ENCODE measurements at places on chromosomes 3 and 15.

DNA sequence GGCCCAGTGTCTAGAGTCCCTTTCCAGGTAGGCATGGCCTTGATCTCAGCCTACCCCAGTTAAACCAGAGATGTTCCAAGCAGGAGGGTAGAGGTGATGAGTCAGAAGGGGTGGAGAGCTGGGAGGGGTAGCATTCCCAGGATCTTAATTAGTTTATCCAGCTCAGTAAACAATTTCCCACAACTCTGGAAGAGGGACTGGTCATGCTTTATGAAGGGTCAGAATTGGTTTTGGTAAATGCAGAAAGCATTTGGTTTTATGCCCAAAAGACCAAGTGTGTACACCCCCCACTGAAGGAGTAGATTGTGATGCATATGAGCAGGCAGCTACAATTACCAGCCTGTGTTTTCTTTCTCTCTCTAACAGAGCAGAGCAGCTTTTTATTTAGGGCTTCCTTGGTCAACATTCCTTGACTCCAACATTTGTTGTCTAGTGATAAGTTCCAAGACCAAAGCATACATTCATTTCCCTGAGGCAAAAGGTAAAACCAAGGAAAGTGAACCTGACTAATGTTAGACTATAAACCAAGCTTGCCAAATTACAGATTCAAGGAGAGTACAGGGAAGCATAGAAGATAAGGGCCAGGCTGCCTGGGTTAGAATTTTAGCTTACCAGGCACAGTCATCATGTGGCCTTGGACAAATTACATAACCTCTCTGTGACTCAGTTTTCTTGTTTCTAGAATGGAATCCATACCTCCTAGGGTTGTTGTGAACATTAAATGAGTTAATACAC, 17.6 kb downstream of the EXOSC7 start:
- DNase-seq: no peak

- no peak for DNase-seq
Observed at GRCh38 chr15:63407612-63408011, 26.0 kb upstream of the CA12 start.

DNA sequence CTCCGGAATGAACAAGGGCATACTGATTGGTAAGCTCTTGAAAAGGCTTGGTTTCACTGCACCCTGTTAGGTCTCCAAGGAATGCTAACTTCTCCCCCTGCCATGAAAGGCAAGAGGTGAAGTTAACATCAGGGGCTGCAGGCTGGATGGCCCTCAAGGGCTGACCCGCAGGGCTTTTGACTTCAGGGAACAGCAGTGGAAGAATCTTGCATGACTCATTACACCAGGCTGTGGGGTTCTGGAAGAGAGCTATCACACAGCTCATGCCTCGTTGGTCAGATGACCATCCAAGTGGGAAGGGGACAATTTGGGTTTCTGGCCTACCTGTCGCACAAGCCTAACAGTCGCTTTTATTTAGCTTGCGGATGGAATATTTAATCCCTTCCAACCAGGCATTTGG, 23.6 kb upstream of the ATG7 start:
- no peak for DNase-seq

GRCh38 chr15:62324382-62324781, 159.3 kb upstream of the C2CD4B start:
- peak; percentile 31 for DNase-seq

DNA sequence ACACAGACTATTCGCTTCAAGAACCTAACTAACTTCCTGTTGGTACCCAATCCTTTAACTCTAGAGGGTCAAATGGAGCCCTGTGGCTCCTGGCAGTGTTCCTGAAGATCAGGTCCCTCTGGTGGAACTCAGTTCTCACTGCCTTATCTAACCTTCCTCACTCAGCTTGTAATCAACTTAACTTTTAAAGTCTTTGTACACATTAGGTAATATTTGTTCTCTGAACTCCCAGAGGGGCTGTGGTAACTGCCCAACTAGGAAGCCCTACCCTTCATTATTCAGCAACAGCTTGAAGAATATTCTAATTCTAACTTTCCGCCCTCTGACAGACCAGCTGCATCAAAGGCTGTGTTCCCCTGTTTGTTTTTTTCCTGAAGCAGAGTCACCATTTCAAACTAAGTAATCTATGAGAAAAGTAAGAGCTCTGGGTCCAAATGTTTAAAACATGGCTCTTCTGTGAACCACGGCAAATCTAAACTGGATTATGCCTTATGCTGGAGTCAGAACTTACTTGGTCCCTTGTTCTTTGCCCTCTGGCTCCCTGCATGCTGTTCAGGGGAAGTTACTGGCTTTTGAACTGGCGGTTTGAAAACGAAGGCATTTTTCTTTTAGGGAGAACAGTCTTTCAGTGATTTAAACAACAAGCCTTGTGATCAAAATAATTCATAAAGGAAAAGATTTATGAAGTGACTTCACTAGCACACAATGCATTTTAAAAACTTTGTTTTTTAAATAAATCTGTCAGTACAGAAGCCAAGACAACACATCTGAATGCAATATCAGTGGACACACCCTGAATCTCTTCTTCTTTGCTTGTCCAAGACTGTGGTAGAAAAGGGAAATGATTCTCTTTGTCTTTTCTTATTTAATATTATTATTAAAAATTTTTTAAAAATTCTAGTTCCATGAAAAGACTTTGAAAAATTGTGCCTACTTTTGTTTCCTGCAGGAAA, 365.6 kb downstream of the TIGIT start:
- DNase-seq: no peak

DNA sequence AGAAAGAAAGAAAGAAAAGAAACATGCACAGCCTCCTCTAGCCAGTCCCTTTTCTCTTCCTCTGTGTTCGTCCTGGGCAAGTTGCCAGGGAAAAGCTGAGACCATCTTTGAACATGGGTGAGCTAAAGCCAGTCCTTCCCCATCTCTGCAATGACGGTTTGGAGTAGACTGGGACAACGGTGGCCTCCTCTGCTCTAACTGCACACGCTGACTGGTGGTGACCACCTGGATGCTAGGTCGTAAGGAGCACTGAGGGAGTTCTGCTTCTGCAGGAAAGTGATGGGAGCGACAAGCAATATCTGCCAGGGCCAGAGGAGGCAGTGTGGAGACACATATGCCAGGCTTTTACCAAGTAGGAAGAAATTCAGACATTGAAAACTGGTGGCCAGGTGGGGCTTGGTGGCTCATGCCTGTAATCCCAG, 111.7 kb downstream of the NUP210 start:
- DNase-seq: no peak

DNA sequence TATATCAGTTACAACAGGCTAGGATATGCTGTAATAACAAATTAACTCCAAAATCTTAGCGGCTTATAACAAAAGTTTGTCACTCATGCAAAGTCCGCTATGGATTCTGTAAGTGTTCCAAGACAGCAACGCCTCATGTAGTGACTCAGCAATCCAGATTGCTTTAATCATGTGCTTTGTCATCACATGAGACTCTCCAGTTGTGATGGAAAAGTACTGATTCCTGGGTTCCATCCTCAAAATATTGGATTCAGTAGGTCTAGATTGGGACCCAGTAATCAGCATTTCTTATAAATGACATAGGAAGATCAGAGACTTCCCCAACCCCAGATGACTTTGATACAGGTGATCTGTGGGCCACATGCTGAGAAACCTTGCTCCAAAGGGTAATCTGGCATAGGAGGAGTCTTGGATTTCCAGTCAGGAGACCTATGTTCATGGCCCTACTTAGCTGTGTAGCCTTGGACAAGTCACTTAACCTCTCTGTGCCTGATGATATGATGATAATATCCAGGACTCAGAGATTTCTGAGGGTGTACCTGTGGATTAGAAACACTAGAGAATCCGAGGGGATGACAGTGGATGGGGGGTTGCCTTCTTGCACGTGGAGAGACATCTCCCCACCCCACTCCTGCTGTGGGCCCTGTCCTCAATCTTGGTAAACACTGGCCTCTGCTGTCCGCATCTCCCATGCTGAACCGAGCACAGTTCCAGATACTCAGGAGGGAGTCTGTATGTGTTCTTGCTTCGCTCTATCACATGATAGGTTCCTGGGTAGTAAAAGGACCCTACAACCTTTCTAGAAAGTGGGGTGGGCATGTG, 65.5 kb downstream of the CORO2B start:
- peak; percentile 55 for DNase-seq

DNA sequence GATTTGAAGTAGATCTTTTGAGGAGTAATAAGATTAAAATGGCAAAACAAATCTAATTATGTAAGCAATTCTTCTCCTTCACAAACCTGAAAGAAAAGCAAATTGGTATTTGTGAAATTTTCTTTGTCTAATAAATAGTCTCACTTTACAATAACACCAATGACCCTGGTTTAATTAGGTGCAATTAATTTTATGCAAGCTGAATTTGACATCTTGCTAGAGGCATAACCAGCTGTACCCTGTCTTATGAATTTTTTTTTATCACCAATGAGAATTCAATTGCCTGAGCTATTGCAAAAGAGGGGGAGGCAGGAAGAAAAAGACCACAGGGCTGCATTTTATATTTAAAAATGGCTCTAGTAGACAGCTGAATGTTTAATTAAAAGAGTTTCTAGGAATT, 113.5 kb upstream of the IL12A start:
- DNase-seq: no peak

DNA sequence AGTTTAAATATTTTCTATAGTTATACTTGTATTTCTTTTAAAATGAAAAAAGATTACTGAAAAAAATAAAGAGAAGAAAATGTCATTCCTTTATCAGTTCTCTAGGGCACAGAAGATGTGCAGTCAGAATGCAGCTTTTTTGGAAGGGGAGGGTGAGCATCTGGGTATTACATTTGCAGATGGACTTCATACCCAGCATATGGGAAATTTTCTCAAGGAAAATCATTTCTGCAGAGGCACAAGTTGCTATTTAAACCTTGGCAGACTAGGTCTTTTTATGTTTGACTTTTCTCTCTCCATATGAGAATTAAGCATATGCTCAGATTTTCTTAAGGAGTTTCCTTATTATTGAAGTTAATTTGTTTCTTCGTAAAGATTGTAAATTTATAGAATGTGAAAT, 39.5 kb upstream of the ZNF385D start:
- DNase-seq: no peak

DNA sequence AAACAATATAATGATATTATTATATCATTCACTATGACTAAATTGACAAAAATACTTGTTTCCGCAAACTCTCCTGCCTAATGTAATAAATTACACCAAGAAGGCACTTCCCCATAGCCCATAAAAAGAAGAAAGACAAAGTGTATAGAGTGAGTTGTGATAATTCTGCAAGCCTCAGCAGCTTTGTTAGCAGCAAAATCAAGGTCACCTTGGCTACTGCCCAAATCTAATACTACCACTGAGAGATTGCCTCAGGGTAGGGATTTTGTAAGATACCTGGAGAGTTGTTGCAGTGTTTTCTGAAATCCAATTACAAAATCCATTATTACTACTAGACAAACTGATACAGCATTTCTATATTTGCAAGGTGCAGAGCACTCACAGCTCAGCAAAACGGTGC, 503.5 kb downstream of the FGF12 start:
- no peak for DNase-seq

- no peak for DNase-seq
Observed at GRCh38 chr3:184982076-184982475, 170.1 kb downstream of the VPS8 start.

- DNase-seq: no peak
Observed at GRCh38 chr3:177916461-177916860, 619.8 kb upstream of the KCNMB2 start.

DNA sequence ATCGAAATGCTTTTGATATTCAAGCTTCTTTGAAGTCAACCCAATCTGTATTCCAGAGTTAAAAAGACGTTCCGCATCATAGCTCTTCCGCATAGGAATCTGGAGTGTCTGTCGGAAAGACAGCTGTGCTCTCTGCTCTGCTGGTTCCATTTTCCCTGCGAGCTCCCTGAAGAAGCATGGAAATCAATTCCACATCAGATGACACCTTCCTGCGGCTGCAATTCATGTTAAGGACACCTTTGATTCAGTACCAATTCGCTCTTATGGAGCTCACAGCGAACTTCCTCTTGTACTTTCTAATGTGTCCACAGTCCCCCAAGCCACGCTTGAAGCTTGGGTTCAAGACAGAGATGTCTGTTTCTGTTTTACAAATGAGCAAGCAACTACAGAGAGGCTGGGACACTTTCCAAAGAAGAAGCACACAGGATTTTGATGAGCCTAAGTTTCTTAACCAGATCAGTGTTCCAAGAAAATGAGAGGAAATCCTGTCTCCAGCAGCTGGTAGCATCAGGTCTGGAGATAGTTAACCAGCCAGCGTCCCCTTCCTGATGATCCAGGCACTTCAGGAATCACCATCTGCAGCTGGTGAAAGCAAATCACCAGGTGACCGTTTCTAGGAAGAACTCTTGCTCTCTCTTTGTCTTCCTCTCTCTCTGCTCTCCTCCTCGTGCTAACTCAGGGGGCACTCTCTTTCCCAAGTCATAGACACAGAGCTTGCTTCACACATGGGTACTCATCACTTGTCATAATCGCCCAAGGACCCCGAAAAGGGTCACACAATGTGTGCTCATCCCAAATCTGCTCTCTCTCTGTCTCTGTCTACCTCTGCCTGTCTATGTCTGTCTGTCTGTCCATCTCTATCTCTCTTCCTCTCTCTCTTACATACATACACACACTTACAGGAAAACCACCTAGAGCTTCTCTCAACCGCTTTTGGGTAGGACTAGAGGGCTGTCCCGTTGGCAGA, 281.8 kb downstream of the FAM43A start:
- DNase-seq: no peak

GRCh38 chr15:39332846-39333245, 248.0 kb upstream of the THBS1 start:
- no peak for DNase-seq

DNA sequence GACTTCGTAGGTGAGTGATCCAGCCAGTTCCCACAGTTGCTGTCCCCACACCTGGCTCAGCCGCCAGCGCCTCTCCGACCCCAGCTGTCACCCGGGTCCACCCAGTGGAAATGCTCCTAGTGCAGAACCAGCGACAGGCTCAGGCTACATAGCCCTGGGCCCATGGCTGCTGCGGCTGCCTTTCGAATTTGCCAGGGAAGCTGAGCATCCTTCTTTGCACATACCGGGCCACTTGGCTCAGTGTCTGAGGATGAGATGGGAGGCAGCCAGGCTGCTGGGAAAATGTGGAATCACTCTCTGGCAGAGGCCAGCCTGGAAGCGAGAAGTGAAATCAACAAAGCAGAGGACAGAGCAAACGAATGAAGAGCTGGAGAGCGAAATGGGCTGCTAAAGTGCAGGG, 80.1 kb downstream of the ST8SIA2 start:
- no peak for DNase-seq

GRCh38 chr15:89888214-89888804, 5.5 kb downstream of the AP3S2 start:
- DNase-seq: peak; percentile 71

DNA sequence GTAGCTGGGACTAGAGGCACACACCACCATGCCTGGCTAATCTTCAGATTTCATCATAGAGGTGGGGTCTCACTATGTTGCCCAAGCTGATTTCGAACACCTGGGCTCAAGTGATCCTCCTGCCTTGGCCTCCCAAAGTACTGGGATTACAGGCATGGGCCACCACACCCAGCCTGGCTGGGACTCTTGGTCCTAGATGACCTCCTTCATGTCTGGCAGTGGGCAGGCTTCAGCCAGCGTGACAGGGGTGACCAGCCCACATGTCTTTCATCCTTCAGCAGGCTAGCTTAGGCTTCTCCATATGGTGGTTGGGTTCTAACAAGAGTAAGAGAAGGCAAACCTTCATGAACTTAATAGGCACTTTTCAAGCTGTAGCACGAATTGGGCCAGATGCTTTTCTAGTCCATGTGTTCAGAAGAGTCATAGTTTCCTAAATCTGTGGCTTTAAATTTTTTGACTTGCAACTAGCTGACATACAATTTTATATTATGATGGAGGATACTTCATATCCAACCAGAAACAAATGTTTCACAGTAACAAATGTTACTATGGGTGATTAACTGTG, 7.6 kb downstream of the GPD1L start:
- no peak for DNase-seq

- DNase-seq: no peak
Observed at GRCh38 chr3:140185375-140185774, 250.4 kb downstream of the CLSTN2 start.
